ENCODE measurements at places on chromosomes 11 and 22.

GRCh38 chr11:1516273-1517067, 29.9 kb upstream of the MOB2 start:
- no peak overlapping the region for H3K4me3 ChIP-seq
- no peaks in the 10 kb centered on the region for H3K36me3 ChIP-seq
- no peak overlapping the region for H3K27ac ChIP-seq
- DNase-seq = peak; percentile 13
- peaks cover 3% of the 10 kb centered on the region for H3K4me1 ChIP-seq

DNA sequence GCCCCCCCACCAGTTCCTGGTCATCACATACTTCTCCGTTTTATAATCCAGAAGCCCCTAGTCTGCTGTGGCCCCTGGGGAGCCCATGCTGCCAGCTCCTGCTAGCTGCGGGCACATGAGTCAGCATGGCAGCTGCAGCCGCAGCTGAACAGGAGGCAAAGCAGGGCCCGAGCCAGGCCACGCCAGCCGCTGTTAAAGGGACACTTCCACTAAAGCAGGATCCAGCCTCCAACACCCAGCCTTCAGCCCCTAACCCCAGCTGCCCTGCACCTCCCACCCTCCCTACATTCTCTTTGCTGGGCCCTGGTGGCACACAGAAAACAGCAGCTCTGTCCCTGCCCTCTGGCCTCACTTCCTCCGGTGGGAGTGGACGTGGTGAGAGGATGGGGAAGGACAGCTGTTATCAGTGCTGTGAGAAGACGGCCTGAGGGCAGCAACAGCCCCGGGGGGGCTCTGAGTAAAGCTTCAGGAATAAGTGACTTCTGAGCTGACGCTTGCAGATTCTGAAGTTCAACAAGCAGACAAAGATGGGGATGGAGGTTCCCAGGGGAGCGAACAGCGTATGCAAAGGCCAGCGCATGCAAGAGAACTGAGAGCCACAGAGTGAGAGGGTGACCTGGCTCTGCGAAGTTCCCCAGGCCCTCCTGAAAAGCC, 688 bp upstream of the LRRC74B start:
- no peaks in the 10 kb centered on the region for H3K36me3 ChIP-seq
- H3K4me3 ChIP-seq = peak overlapping the region; percentile 60
- DNase-seq = peak; percentile 15
- no peak overlapping the region for H3K27ac ChIP-seq
- H3K4me1 ChIP-seq = peaks cover 19% of the 10 kb centered on the region
- H3K27me3 ChIP-seq = no peaks in the 10 kb centered on the region

- no peak overlapping the region for H3K4me3 ChIP-seq
- no peaks in the 10 kb centered on the region for H3K27me3 ChIP-seq
- DNase-seq = peak; percentile 87
- peaks cover 15% of the 10 kb centered on the region for H3K4me1 ChIP-seq
- H3K36me3 ChIP-seq = no peaks in the 10 kb centered on the region
Measured at GRCh38 chr22:17576470-17576869, 13.2 kb downstream of the SLC25A18 start.

DNA sequence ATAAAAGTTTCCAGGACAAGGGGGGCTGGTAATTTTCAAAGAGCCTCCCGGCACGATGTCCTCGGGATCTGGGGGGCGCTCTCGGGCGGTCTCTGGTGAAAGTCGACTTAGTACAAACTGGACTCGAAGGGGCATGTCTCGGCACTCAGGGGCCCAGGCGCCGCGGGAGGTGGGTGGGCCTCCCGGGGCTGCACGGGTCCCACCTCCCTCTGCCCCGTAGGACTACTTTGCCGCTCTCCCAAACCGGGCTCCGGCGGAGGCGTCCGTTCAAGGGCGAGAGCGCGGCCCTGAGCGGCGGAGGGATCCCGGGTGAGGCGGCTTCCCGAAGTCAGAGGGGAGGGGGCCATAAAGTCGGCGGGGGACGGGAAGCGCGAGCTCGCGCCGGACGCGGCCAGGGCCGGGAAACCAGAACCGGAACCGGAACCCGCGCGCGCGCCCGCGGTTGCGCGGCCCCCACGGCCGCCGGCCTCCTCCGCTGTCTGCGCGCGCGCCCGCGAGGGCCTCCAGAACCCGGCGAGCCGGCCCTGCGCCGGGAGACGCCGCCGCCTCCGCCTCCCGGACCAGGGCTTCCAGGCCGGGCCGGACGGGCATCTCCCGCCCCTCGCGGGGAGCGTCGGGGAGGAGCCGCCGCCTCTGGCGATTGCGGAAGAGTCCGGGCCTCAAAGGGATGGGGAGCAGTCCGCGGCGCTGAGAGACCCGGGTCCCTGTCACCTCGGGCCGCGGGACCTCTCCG, at the start of gene ARHGEF12:
TSS of gene ARHGEF12 (plus strand) at position 506 of the 733 bp plus-strand sequence. CDS start 831 bp downstream, outside the sequence.
- peaks cover 60% of the 10 kb centered on the region for H3K4me1 ChIP-seq
- peak; percentile 97 for DNase-seq
- H3K36me3 ChIP-seq = no peaks in the 10 kb centered on the region
- peak within 1 kb of the TSS; percentile 38 for H3K27ac ChIP-seq
- no peaks in the 10 kb centered on the region for H3K27me3 ChIP-seq

GRCh38 chr11:20056950-20057943, 103.0 kb downstream of the DBX1 start:
- H3K4me1 ChIP-seq = no peaks in the 10 kb centered on the region
- no peak overlapping the region for H3K4me3 ChIP-seq
- DNase-seq = no peak
- peaks cover 15% of the 10 kb centered on the region for H3K36me3 ChIP-seq
- no peaks in the 10 kb centered on the region for H3K27me3 ChIP-seq
